ENCODE measurements at places on chromosomes 11 and 22.

GRCh38 chr22:43998679-43999264 is 25.3 kb upstream of the PARVB start:
- no peak for DNase-seq

GRCh38 chr22:50686794-50687193 is 14.2 kb downstream of the SHANK3 start:
- DNase-seq = no peak

DNA sequence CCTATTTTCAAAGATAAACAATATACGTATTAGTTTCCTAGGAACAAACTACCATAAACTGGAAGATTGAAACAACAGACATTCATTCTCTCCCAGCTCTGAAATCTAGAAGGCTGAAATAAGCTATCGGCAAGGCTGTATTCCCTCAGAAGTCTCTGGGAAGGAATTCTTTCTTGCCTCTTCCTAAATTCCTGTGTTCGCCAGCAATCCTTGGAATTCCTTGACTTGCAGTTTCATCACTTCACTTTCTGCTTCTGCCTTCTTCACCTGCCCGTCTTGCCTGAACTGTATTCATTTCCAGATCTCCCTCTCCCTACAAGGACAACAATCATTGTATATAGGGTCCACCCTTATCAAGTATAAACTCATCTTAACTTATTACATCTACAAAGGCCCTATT is 17.7 kb upstream of the PRDM10 start:
- no peak for DNase-seq

GRCh38 chr11:118156531-118157185 is 4.0 kb upstream of the SCN4B start:
- DNase-seq = peak; percentile 14

DNA sequence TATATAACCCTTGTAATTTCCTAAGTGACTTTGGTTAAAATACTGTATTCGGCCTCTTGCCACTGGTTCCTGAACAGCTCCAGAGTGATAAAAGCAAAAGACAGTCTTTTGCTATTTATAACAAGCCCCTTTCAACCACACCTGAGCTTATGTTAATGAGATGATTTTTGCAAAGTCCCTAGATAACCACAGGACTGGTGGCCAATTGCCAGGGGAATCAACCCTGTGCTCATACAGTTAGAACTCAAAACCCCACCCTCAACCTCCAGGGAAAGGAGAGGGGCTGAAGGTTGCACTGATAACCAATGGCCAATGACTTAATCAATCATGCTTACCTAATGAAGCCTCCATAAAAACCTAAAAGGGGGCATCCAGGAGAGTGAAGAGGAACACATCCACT is 77.9 kb downstream of the SIK3 start:
- peak; percentile 49 for DNase-seq

GRCh38 chr22:40193429-40194421 is 16.0 kb downstream of the TNRC6B start:
- no peak for DNase-seq

DNA sequence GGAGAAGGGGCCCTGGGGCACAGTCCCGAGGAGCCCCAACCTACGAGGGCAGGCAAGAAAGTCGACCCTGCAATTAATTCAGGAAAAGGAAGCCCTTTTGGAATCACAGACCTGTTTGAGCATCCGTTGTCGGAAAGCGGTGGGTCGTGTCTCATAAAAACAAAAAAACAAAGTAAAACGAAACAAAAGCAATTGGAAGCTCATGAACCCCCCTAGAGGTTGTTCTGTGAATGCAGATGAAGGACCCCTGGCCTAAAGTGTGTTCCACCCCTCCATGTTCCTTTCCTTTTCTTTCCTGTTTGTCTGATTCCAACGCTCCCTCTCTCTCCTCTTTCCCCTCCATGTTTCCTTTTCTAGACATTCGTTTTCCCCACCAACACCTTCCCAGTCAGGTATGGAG is 203.7 kb downstream of the GRIK4 start:
- no peak for DNase-seq

DNA sequence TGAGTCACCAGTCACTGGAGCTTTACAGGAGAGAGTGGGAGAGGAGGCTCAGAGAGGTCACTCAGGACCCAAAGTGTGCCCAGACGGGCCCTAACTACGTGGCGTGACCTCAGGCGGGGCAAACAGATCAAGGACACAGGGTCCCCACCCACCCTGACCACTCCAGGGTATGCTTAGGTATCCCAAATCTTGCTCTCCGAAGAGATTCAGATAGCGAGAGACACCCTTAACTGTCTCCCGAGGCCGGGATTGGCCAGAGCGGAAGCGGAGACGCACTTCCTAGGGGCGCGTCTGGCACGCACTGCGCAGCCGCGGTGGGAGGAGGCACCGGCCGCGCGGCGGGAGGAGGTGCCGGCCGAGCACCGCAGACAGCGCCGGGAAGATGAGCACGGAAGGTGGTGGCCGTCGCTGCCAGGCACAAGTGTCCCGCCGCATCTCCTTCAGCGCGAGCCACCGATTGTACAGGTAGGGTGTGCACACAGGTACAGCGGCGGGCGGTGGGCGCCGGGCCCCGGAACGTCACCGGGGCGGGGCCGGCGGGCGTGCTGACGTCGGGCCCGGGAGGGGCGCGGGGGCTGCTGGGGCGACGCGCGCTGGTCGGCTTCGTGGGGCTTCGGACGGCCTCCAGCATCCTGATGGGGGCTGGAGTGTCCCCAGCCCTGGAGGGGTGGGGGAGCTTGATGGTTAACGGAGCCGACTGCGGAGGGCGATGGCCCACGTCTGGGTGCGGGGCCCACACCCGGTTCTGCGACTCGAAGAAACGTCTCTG is at the start of gene PTS:
Gene PTS (plus strand): TSS at position 367 of the 769 bp plus-strand sequence. CDS start 16 bp downstream, at position 383.
- peak; percentile 84 for DNase-seq
